ENCODE measurements at places on chromosomes 4 and X. TPM values are rescaled to one million over a fixed set of nuclear protein-coding genes. Genes with fewer than 3 reads are reported as not detected.

- H3K4me1 ChIP-seq: peaks cover 14% of the 10 kb centered on the region
- DNase-seq: peak; percentile 54
- peak overlapping the region; percentile 28 for H3K27ac ChIP-seq
- no peak overlapping the region for H3K4me3 ChIP-seq
Measured at GRCh38 chr4:113969709-113970334, 9.6 kb downstream of the ARSJ start.

GRCh38 chrX:135432453-135432852 lies 10.7 kb downstream of the SMIM10L2A start:
- H3K27ac ChIP-seq: no peak overlapping the region
- no peaks in the 10 kb centered on the region for H3K36me3 ChIP-seq
- no peaks in the 10 kb centered on the region for H3K4me1 ChIP-seq
- H3K4me3 ChIP-seq: no peak overlapping the region
- no peak for DNase-seq
- H3K27me3 ChIP-seq: no peaks in the 10 kb centered on the region

- H3K36me3 ChIP-seq: no peaks in the 10 kb centered on the region
- H3K27me3 ChIP-seq: no peaks in the 10 kb centered on the region
- H3K4me1 ChIP-seq: no peaks in the 10 kb centered on the region
- H3K4me3 ChIP-seq: no peak overlapping the region
Measured at GRCh38 chrX:1717373-1717772, 102.5 kb downstream of the ASMT start.

DNA sequence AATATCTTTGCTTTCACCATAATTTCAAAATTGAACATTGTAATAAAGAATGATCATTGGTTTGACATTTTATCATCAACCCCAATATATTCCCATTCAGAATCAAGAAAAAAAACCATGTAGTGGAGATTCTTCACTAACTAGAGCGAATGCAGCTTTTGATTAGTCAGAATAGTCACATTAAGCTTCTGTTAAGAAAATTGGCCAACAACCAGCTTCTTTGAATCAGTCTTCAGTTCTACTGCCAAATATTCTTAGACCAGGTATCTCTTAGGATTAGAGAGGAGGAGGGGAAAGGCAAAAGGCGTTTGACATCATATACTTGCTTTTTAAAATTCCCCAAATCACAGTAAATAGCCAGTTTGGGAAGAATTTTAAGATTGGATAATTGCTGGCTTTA lies 22.2 kb upstream of the TBC1D8B start:
- no peaks in the 10 kb centered on the region for H3K27me3 ChIP-seq
- no peaks in the 10 kb centered on the region for H3K36me3 ChIP-seq
- H3K4me1 ChIP-seq: no peaks in the 10 kb centered on the region
- no peak overlapping the region for H3K27ac ChIP-seq
- peak; percentile 37 for DNase-seq

DNA sequence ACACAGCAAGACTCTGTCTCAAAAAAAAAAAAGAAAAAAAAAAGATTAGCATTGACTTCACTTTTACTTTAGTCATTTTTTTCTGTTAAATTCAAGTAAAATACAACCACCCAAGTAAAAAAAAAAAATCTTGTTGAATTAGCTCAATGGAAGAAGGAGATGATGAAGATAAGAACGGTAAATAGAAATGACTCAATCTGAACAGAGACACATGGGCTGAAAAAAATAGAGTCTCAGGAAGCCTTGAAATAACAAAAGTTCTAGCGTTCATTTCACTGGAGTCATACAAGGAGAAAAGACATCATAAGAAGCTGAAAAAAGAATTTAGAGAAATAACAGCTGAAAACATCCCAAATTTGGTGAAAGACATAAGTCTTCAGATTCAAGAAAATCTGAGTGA lies 75.5 kb downstream of the CASP3 start:
- no peak for DNase-seq
- no peaks in the 10 kb centered on the region for H3K36me3 ChIP-seq
- H3K4me3 ChIP-seq: no peak overlapping the region
- no peak overlapping the region for H3K27ac ChIP-seq

DNA sequence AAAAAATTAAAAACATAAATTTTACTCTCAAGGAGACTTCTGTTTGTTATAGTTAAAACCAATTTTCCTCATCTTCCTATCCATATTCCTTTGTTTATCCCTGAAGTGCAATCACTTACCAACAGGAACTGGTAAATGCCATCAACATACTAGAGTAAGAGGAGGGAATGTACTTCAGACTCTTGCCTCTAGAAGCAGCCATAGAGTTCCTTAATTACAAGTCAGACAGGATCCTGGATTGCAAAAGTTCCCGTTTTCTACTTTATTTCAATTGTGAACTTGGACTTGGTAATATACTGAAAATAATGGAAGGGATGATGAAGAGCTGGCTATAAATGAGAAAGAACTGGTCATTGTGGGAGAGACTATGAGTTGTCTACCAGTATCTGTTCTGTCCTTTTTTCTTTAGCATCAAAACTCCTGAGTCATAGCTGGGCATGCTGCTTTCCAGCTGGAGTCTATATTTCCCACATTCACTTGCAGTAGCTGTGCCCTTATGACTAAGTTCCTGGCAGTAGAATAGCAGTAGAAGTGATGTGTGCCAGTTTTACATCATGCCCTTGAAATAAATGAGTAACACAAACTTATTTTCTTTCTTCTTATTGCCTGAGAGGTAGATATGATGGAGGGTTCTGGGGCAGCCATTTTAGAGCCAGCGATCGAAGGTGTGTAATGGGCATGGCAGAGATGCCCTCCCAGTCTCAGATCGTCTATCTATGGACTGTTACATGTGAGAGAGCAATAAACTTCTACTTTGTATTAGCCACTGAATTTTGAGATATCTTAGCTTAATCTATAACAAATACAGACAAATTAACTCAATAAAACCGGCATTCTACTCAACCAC lies 26.8 kb upstream of the SPARCL1 start:
- H3K27me3 ChIP-seq: no peaks in the 10 kb centered on the region
- no peak overlapping the region for H3K27ac ChIP-seq
- H3K36me3 ChIP-seq: no peaks in the 10 kb centered on the region
- no peak overlapping the region for H3K4me3 ChIP-seq

DNA sequence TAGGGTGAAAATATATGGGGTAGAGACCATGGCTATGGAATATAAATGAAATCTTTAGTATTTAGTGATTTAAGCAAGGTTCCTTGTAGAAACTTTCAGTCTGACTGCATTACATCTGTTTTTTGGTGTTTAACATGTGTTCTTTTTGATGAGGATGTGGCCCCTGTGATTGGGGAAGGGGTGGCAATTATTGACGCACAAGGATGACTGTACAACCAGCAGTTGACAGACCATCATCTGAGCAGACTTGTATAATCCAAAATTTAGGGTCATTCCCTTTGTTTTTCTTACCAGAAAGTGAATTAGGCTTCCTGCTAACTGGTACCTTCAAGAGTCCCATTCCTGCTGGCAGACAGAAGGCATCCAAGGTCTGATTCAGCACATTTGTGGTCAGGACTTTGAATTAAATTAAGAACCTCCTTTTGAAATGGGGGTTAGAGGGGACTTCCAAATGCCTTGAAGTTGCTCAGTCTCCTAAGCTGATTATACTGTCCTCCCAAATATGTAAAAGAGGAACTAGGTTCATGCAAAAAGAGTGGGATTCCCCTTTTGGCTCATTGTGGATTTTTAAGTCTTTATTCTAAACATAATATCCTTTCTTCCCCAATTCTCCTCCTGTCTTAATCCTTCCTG lies 112.4 kb upstream of the CXCL13 start:
- no peaks in the 10 kb centered on the region for H3K36me3 ChIP-seq
- no peaks in the 10 kb centered on the region for H3K4me1 ChIP-seq
- no peak overlapping the region for H3K27ac ChIP-seq
- no peak overlapping the region for H3K4me3 ChIP-seq
- no peaks in the 10 kb centered on the region for H3K27me3 ChIP-seq

DNA sequence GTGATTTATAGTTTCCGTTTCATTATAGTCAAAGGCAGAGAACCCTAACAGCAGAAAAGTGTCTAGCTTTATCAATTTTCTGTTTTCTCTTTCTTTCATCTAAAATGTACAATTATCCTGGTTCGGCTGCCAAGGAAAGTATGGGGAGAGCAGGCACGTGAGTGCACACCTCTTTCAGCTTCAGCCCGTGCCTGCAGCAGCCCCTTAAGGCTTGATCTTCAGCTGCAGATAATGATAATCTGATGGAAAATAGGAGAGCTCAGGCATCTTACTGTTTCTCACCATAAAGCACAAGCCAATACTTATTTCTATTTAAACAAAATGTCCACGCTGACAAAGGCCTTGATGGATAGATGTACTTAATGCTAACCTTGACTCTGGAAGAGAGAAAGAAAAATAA lies 334.4 kb downstream of the UNC5C start:
- H3K36me3 ChIP-seq: no peaks in the 10 kb centered on the region
- H3K27ac ChIP-seq: no peak overlapping the region
- H3K4me1 ChIP-seq: no peaks in the 10 kb centered on the region
- no peak for DNase-seq
- H3K27me3 ChIP-seq: no peaks in the 10 kb centered on the region

- no peak overlapping the region for H3K27ac ChIP-seq
- H3K36me3 ChIP-seq: no peaks in the 10 kb centered on the region
- no peaks in the 10 kb centered on the region for H3K4me1 ChIP-seq
- H3K27me3 ChIP-seq: no peaks in the 10 kb centered on the region
Measured at GRCh38 chr4:182593402-182593801, 323.8 kb downstream of the DCTD start.

GRCh38 chrX:54495814-54496516 lies at the start of gene FGD1:
Gene FGD1 (minus strand): TSS chrX:54496234. CDS start chrX:54495432, 802 bp downstream.
- H3K4me1 ChIP-seq: peaks cover 7% of the 10 kb centered on the region
- H3K4me3 ChIP-seq: peak within 1 kb of the TSS; percentile 42
- H3K27me3 ChIP-seq: no peaks in the 10 kb centered on the region
- H3K27ac ChIP-seq: peak within 1 kb of the TSS; percentile 57
- H3K36me3 ChIP-seq: no peaks in the 10 kb centered on the region
- peak; percentile 56 for DNase-seq

GRCh38 chr4:108336076-108336475 lies 167.3 kb upstream of the LEF1 start:
- H3K27me3 ChIP-seq: no peaks in the 10 kb centered on the region
- no peaks in the 10 kb centered on the region for H3K36me3 ChIP-seq
- H3K27ac ChIP-seq: no peak overlapping the region
- no peaks in the 10 kb centered on the region for H3K4me1 ChIP-seq

DNA sequence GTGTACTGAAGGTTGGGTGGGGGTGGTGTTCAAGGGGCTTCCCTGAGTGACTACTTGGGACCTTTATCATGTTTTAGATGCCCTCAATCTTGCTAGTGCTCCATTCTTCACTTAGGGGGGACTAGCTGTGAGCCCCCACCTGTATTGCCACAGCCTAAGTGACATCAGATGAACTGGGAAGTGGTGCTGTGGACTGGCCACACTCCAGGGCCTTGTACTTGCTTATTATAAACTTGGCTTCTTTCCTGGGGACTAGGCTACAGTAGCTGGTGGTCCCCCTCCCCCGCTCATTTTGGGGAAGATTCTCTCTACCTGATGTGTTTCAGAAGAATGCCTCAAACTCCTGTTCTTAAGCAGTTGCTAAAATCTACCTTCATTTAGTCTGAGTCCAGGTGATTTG lies 46.7 kb upstream of the WDR1 start:
- no peak overlapping the region for H3K4me3 ChIP-seq
- DNase-seq: no peak
- H3K36me3 ChIP-seq: no peaks in the 10 kb centered on the region
- H3K4me1 ChIP-seq: no peaks in the 10 kb centered on the region
- no peaks in the 10 kb centered on the region for H3K27me3 ChIP-seq
- H3K27ac ChIP-seq: no peak overlapping the region

- H3K36me3 ChIP-seq: no peaks in the 10 kb centered on the region
- no peak overlapping the region for H3K27ac ChIP-seq
- H3K4me3 ChIP-seq: no peak overlapping the region
- H3K27me3 ChIP-seq: no peaks in the 10 kb centered on the region
Measured at GRCh38 chr4:169530048-169530447, 82.3 kb downstream of the NEK1 start.

- H3K36me3 ChIP-seq: no peaks in the 10 kb centered on the region
- no peak overlapping the region for H3K27ac ChIP-seq
- H3K27me3 ChIP-seq: no peaks in the 10 kb centered on the region
- no peak overlapping the region for H3K4me3 ChIP-seq
Measured at GRCh38 chrX:122363112-122363795, 820.8 kb upstream of the GRIA3 start.

- no peak overlapping the region for H3K27ac ChIP-seq
- no peaks in the 10 kb centered on the region for H3K36me3 ChIP-seq
- no peaks in the 10 kb centered on the region for H3K27me3 ChIP-seq
- no peak overlapping the region for H3K4me3 ChIP-seq
- DNase-seq: no peak
Measured at GRCh38 chr4:87497159-87497558, 32.0 kb downstream of the SPARCL1 start.

GRCh38 chr4:6275351-6275750 lies 5.7 kb downstream of the WFS1 start:
- peaks cover 2% of the 10 kb centered on the region for H3K36me3 ChIP-seq
- H3K27me3 ChIP-seq: no peaks in the 10 kb centered on the region
- DNase-seq: no peak
- H3K4me1 ChIP-seq: peaks cover 34% of the 10 kb centered on the region
- no peak overlapping the region for H3K27ac ChIP-seq

DNA sequence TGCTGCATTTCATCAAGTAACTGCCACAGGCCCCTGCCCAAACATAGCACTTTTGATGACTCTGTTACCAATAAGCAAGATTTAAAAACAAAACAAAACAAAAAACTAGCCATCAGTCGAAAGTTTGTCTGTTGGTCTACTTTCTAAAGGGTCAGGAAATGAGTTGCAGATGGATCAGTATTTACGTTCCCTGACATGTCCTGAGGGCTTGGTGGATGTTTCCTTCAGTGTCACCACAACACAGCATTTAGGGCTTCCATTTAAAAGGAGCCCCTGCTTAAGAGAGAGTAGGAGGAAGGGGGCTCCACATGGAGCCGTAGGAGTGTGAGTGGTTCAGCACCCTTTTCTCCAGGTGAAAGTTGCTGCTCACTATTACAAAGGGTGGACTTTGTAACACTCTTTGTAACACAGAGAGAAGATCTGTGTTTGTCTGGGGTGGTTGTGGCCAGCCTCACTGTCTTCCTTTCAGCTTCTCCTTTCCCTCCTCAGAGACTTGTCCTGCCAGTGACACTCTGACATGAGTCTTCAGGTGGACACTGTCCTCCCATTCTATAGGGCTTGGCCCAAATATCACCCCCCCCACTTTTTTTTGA lies 167.5 kb upstream of the PDE5A start:
- H3K27me3 ChIP-seq: no peaks in the 10 kb centered on the region
- H3K36me3 ChIP-seq: no peaks in the 10 kb centered on the region
- H3K27ac ChIP-seq: no peak overlapping the region
- H3K4me1 ChIP-seq: no peaks in the 10 kb centered on the region

Gene GABRE
- total RNA-seq: 23.1 TPM

Gene KIT
- 0.50 TPM for total RNA-seq

Gene TMA16
- 21.1 TPM for total RNA-seq

Gene BTK
- not detected for total RNA-seq

Gene CHRDL1
- 9.0 TPM for total RNA-seq

Gene RTL9
- total RNA-seq: 0.17 TPM

Gene C4orf51
- total RNA-seq: not detected
